GM12878 (cell line): ENCODE measurements at places on chromosomes 12 and 14. TPM values are rescaled to one million over a fixed set of nuclear protein-coding genes. Genes with fewer than 3 reads are reported as not detected.

- DNase-seq: no peak
These were observed 102.0 kb downstream of the FSCB start for GRCh38 chr14:44405011-44405486.

GRCh38 chr14:96098309-96098998, 59.3 kb downstream of the C14orf132 start:
- DNase-seq: peak; percentile 7

GRCh38 chr14:104878582-104878981, 13.5 kb downstream of the CEP170B start:
- DNase-seq: no peak

DNA sequence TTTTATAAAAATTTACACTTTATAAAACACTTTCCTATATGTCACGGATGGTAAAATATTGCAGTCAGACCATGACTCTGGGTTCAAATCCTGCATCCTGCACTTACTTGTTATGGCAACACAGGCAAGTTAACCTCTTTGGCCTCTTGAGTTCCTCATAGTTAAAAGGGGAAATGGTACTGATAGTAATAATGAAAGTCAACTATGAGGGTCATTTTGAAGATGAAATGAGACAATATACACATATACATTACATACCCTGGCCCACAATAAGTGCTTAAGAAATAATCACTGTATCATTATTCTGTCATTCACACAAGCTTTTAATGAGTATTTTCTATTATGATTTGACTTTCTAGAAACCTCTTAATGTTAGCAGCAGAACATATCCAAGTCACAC, 64.4 kb downstream of the C12orf42 start:
- no peak for DNase-seq

GRCh38 chr14:88599761-88600439, 37.1 kb downstream of the ZC3H14 start:
- DNase-seq: peak; percentile 77

The NRIP2 gene
- not detected in 2 replicates for total RNA-seq

DNA sequence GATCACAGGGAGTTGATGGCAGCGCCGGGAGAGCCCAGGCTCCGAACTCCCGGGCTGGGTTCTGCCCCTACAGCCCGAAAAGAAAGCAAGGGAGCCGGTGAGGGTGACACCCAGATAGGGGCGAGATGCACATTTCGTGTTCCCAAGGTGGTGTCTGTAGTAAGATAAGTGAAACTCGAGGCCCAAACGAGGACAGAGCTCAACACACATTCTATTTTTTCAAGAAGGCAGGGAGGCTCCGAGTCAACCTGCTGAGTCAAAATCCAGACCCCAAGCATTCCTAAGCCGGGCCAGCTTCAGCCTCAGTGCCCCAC, 24.2 kb upstream of the YY1 start:
- DNase-seq: no peak

- DNase-seq: no peak
These were observed 198.7 kb downstream of the SYT1 start for GRCh38 chr12:79063258-79063657.

DNA sequence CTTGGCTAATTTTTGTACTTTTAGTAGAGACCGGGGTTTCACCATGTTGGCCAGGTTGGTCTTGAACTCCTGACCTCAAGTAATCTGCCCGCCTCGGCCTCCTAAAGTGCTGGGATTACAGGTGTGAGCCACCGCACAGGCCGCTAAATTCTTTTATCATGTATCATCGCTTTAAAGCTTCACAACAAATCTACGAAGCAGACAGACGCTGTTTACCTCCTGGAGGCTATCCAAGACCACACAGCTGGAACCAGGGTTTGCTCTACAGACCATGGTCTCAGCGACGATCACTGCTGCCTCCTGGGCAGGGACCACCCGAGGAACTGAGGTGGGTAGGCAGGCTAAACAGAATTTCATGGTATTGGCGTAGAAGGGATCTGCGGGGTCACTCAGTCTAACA, 27.2 kb downstream of the KRT80 start:
- no peak for DNase-seq

DNA sequence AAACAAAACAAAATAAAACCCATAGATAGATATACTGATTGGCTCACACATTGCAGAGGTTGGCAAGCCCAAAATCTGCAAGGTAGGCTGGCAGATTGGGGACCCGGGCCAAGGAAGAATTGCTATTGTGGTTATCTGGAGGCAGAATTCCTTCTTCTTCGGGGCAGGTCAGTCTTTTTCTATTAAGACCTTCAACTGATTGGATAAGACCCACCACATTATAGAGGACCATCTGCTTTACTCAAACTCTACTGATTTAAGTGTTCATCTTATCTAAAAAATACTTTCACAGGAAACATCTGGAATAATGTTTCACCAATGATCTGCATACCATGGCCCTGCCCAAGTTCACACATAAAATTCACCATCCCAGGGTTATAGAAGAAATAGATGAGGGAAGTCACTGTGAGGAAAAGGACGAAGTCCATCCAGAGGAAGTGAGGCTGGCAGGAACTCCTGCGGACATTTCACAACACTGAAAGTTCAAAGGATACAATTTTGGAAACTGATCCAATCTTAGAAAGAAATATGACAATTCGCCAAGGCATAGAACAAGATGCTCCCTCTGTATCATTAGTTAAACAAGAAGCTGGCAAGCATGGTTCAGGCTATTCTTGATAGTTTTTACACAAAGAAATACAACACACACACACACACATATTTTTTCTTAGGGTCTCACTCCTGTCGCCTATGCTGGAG, 127.6 kb upstream of the MED13L start:
- no peak for DNase-seq

The CEBPE gene
- 0.21 TPM in 1 of 2 replicates, not detected in the other for total RNA-seq

DNA sequence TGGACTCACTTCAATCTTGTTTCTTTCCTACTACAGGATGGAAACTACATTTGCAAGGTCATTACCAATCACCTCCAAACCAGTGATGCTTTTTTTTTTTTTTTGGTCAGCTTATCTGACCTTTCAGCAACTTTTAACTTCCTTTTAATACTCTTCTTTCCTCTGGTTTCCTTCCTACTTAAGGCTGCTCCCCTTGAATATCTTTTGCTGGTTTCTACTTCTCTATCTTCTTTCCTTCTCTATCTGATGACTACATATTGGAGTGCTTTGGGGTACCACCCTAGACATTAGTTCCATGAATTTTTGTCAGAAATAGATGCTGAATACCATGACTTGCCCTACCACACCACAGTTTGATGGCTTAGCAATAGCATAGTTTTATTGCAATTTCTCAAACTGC, 197.7 kb upstream of the DDHD1 start:
- DNase-seq: no peak

DNA sequence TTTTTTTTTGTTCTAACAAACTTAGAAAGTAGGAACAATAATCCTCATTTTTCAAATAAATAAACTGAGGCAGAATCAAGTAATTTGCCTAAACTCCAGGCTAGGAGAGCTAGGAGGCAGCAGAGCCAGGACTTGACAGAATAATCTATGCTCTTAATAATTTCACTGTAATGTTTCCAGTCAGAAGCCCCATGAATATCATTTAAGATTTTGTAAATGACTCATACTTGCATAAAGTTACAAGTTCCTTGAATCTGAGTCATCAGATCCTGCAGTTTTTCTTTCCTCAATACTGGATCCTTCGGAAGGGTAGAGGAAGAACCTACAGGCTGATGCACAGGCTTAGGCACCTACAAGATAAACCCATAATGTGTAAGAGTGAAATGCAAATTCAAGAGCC, 29.0 kb downstream of the CAPRIN2 start:
- DNase-seq: no peak

DNA sequence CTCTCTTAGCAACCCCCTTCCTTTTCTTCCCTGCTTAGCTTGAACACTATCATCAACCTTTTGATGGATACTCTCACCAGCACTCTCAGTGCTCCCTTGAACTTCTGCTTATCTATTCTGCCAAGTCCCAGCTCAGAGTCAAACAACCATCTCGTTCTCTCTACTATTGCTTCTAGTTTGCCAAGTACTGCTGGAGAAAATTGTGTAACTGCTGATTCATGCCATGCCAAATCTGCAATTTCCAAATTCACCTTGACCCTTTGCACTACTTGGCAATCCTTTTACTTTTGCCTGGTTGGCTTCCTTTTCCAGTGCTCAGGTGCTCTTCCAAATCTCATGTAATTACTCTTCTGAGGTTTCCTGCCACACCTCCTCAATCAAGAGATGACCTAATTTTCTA, 2.8 kb upstream of the CCDC196 start:
- no peak for DNase-seq
